ENCODE measurements at places on chromosomes 2 and 18.

DNA sequence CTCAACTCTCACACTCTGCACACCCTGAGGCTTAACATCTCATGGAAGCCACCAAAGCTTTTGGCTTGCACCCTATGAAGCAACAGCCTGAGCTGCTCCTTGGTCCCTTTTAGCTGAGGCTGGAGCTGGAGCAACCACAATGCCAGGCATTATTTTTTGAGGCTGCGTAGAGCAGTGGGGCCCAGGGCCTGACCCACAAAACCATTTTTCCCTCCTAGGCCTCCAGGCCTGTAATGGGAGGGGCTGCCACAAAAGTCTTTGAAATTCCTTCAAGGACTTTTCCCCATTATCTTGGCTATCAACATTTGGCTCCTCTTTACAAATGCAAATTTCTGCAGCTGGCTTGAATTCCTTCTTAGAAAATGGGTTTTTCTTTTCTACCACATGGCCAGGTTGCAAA is 39.8 kb downstream of the CTNNA2 start:
- DNase-seq = no peak

DNA sequence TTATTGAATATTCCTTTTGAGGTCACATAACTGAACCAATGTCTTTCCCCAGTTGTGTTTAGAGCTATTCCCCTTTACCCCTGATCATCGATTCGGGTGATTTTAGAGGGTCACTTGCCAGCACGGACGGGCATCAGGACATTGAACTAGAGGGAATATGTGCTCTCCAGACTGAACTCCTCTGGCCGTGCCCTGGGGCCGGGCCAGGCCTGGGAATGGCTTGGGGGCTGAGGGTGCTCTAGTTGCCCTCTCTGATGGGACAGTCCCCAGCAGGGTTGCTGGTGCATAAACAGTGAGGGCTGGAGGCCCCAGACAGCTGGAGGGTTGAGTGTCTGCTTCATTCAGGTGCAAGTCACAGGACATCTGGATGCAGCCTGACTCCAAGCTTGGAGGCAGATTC is 90.7 kb downstream of the SMIM21 start:
- no peak for DNase-seq

DNA sequence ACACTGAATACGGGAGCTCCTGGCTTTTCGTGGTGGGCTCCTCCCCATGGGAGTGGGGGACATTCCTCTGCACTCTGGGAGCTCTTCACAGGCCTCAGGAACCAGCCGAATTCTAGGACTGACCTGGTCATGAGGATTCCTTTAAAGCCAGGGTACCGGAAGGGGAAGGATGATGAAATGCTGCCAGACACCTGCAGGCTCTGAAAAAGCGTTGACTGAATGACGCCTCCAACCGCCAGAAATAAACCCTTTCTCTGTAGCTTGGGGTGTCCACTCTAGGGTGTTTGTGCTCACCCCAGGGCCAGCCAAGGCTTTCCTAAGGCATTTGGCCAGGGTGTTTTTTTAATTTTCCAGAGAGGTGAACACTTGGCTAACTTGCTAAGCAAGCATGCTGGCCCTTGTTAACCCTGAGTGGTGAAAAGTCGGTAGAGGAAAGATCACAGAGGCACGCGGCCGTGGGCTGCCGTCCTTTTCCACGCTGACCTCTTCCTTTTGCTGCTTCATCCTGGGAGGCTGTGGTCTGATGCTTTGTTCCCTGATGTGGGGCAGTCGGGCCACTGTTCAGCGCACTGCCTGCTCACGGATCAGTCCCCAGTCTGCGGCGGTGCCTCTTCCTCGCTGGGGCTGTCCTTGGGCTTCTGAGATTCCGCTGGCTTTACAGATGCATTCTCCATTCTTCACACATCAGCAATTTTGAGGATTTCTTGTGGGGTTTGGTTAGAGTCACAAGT is 32.0 kb downstream of the IMPA2 start:
- DNase-seq = no peak

DNA sequence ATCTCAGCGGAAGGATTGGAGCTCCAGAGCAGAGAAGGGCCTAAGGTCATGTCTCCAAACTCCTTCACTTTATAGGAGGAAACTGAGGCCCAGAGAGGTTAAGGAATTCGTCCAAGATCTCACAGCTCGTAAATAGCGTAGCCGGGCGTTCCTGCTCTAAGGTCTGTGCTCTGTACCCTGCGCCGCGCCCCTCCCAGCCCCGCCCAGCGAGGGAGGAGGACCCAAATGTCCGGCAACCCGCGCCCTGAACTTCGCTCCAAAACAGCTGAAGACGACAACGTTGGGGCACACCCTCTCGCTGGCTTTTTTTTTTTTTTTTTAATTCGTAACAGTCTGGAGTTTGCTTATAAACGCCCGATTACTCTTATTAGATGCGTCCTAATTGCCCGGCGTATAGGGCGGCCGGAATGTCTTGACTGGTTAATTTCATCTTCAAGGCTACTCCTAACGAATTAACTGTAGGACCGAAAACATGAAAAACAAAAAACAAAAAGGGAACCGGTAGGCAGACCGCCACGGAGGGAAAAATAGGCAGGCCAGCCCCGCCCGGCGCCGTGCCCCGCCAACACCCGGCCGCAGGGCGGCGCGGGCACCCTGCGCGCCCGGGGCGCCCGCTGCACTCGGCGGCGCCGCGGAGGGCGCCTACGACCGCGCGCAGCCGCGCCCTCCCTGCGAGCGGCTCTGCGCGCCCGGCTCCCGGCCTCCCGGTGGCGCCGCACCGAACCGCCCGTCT is 928 bp upstream of the FOSL2 start:
- DNase-seq = peak; percentile 69

GRCh38 chr2:26657265-26657664 is 16.1 kb upstream of the CIB4 start:
- DNase-seq = no peak

DNA sequence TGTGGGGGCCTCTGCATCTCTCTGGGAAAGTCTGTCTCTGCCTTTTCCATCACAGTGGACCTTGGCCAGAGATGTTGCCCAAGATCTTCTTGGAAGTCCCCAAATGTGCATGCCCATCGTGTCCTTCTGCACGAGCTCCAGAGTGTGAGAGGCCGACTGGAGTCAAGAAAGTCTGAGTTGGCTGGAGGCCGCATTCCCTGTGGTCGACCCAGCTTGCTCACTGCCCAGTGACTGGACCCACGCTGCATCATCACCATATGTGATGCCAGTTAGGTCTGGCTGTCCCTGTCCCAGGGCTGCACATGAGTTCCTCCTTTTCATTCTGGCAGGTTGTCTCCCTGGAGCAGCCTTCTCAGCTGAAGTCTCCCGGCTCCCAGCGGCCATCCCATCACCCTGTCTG is 93.8 kb downstream of the ARL4C start:
- DNase-seq = no peak

DNA sequence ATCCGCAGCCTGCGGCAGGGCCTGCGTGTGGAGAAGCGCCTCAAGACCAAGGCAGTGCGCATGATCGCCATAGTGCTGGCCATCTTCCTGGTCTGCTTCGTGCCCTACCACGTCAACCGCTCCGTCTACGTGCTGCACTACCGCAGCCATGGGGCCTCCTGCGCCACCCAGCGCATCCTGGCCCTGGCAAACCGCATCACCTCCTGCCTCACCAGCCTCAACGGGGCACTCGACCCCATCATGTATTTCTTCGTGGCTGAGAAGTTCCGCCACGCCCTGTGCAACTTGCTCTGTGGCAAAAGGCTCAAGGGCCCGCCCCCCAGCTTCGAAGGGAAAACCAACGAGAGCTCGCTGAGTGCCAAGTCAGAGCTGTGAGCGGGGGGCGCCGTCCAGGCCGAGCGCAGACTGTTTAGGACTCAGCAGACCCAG is 5.4 kb downstream of the GPR17 start:
- DNase-seq = no peak

DNA sequence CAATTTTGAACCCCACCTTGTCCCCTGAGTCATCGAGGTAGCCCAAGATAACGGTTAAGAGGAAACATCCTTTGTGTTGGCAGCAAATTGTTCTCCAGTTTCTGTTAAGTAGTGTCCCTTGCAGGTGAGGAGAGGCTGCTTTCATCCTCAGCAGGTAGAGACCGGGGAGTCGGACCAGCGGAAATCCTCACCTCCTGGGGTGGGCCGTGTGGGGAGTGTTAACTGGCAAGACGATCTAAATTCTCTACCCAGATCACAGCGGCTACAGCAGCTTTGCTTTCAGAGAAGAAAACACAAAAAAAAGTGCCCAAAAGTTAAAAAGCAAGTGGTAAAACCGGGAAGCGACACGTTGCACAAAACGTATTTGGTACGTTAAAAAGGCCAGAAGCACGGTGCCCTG is 63.2 kb downstream of the ADI1 start:
- DNase-seq = no peak

DNA sequence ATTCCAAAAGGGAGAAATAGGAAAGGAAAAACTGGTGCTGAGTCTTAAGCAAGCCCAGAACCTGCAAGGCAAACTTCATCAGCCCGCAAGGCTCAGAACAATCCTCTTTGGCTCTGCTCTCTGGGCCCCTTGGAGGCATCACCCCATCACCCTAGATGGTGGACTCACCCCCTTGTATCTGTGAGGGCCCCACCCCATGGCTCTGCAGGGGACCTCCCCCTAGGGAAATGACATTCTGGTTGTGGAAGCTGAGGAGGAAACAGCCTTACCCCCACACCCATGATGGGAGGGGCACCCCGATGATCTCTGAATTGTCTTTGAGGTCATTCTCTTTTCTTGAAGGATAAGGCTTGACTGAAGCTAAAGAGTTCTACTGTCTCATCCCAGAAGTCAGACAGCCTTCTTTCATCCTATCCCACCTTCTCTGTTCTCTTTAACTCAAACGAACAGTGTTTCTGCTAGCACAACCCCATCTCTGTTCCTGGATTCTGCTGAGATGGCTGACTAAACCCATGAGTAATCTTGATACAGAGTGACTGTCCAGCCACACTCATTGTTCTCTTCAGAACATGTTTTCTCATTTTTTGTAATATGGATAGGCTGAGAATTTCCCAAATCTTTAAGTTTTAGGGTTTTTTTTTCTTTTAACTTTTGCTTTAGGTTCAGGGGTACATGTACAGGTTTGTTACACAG is 492.1 kb upstream of the MYT1L start:
- peak; percentile 23 for DNase-seq

DNA sequence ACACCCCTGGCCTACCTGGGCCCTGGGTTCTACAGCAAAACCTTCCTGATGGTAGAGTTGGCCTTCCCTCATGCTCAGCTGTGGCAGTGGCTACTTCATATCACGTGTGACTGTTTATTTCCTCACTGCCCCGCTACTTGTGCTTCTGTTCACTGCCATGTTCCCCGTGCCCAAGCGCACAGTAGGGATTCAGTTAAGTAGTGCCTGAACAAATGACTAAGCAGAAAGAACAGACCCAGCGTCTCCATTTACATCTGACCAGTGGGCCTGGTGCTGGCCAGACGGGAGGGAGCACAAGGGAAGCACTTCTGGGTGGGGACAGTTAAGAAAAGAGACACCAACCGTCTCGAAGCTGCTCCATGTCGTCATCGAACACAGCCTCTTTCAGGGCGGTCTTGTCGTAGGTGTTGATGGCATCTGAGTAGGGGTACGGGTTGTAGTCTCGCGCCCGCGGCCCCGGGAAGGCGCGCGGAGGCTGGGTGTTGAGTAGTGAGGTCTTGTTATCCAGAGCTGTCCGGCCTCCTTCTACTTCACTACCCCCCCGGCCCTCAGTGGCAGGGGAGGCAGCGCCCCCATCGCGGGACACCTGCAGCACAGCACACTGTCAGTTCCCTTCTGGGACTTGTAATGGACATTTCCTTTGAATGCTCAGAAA is 82.4 kb upstream of the TFCP2L1 start:
- DNase-seq = no peak

- no peak for DNase-seq
Observed at GRCh38 chr2:220417503-220417902, 790.1 kb downstream of the SLC4A3 start.

DNA sequence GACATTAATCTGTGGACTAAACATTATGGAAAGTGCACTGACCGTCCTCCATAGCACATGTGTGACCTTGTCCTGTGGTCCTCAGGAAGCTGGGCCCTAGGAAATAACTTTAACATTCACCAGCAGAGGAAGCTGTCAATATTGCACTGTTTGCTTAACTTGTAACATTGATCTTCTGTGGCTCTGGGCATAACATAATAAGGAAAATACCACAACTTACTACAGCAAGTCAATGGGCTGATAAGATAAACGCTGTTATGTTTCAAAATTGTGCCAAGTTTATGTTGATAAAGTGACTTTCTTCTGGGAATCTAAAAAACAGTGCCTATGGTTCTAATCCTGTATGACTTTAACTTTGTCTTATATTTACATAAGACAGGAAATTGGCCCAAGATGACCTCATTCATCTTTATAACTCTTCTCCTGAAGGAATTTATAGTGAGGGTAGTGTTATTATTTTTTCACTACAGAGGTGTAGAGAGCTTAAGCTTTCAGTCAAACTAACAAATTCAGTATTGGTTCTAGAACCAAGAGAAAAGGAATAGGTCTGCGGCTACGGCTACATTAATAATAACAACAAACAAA is 113.7 kb upstream of the MAP4K3 start:
- DNase-seq = no peak

DNA sequence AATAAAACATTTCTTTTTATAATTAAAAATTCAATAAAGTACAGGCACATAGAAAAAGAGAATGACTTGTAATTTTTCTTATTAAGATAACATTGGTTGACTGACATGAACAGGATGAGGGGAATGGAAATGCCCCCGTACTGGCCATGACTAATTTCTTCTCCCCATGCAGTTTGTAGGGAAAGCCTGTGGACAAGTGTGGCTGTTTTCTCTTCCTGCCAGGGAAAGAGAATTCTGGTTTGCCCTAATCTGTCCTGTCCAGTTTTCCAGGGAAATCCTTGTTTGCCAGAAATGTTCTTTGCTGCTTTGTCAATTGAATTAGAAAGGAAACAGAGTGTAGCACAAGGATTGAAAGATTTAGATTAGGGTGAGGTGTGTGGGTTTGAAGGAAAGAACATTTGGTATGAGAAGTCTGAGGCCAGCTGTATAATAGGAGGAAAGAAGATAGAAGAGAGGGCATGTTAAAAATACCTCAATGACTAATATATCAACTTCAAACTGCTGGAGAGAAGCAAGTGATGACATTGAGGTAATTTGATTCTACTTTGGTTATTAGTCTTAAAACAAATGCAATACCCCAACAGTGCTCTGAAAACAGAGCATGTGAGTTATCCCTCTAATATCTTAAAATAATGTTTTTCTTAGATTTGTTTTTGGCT is 593.9 kb upstream of the ZNF804A start:
- DNase-seq = no peak

- DNase-seq = no peak
Observed at GRCh38 chr2:28628506-28628905, 123.1 kb upstream of the PPP1CB start.

DNA sequence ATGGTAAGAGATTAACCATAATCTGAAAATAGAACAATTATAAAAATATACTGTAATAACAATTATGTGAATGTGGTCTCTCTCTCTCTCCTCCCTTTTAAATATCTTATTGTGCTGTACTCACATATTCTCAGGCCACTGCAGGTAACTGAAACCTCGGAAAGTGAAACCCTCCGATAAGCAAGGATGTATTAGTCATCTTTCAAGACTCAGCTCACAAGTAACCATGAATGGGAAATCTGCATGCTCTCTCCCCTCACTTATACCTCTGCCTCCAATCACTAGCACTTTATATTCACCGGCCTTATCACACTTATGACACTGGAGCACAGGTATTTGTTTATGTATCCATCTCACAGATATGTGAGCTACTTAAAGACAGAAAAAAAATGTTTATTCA is 139.7 kb downstream of the LRP2 start:
- DNase-seq = no peak

All from H1 (cell line).